Esophagus squamous epithelium (tissue), 5 donors: ENCODE measurements at places on chromosomes 13 and 19.

DNA sequence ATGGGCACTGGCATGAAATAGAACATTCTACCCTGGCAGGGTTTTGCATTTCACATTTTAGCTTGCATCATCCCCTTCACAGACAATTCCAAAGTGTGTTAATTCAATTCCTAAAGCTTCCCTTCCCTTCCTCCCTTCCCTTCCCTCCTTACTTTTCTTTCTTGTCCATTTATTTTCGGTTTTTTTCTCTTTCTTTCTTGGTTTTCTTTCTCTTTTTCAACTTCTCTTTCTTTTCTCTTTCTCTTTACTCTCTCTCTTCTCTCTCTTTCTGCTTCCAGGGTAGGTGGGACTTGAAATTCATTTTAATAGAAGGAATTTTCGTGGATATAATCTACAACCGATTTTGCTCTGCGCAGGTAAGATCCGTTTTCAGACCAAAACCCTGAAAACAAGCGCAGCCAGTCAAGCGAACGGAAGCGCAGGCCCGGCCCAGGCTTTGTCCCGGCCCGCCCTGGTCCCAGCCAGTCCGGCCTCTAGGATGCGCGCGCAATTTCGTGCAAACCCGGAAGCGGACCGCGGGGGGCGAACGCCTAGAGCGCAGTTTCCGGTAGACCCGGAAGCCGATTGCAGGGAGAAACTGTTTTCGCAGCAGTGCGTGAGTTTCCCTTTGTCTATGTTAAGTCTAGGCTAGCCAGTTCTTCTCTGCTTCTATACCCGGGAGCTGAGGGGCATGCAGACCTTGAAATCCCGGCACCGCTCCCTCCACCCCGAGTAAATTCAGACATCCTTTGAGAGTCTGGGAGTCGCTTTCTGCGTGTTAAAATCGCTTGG is at the start of gene ZNF528:
Gene ZNF528 (plus strand): TSS at position 540 of the 771 bp plus-strand sequence. CDS start 4,165 bp downstream, outside the sequence.
- DNase-seq: peak; percentile 76

DNA sequence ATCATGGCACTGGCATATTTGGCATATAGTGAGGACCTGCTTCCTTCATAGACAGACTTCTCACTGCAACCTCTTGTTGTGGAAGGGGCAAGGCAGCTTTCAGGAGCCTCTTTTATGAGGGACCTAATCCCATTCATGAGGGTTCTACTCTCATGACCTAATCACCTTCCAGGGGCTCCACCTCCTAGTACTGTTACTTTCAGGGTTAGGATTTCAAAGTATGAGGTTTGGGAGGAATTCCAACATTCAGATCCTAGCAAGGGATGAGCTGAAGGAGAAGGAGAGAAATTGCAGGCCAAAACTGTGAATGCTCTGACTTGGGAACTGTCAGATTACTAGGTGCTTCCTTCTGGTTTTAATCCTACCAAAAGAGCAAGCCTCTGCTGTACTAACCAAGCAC is 87.8 kb downstream of the LMO7 start:
- DNase-seq: no peak

GRCh38 chr19:10870501-10870954 is 825 bp upstream of the CARM1 start:
- no peak for DNase-seq

DNA sequence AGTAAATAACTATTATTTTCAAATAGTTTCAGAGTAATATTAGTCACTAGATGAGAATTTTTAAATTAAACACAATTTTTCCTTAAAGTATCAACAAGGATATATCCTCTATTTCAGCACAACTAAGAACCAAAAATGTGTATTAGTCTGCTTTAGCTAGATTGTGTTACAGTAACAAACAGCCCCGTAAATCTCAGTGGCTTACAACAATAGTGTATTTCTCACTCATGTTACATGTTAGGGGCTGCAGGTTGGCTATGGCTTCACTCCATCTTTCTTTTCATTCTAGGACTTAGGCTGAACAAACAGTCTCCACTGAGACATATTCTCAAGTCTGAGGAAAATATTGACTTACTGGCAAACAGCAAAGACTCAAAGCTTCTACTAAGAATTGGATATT is 11.6 kb upstream of the SUCLA2 start:
- no peak for DNase-seq

DNA sequence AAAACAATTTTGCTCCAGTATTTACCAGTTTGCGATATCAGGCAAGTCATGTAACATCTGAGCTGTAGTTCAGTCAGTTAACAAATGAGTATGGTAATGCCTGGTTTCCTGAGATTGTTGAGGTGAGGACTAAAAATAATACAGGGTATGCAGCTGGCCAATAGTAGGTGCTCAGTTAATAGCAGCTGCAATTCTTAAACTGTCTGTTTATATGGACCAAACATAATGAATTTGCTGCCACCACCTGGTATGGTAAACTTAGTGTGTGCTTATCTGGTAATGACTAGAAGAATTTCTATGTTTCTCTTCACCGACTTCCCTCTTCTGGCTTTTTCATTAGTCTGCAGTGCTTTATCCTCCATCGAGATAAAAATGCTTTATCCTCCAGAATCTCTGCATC is 9.1 kb downstream of the ZMYM2 start:
- no peak for DNase-seq

DNA sequence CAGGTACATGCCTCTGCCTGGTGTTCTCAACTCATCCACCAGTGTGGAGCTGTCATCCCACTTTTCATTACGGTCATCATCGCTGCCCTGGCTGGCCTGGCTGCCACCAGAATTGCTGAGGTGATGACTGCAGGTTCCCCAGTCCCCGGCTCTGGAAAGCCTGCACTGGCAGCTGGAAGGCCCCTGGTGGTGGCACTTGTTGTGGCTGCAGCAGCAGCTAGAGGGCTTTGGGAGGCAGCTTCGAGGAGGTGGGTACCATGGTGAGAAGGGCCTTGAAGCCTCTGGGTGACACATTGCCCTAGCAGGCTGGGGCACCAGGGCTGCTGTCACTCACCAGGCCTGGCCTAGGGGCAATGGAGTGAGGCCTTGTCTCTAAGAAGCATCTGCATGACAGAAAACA is 25.3 kb upstream of the ZNF14 start:
- DNase-seq: no peak

- DNase-seq: no peak
These were observed 58.8 kb downstream of the SLC10A2 start for GRCh38 chr13:103007427-103007762.

GRCh38 chr13:36154567-36155291 is 23.5 kb upstream of the DCLK1 start:
- no peak for DNase-seq

GRCh38 chr19:41597600-41598041 is 21.7 kb downstream of the CEACAM21 start:
- DNase-seq: peak; percentile 36

DNA sequence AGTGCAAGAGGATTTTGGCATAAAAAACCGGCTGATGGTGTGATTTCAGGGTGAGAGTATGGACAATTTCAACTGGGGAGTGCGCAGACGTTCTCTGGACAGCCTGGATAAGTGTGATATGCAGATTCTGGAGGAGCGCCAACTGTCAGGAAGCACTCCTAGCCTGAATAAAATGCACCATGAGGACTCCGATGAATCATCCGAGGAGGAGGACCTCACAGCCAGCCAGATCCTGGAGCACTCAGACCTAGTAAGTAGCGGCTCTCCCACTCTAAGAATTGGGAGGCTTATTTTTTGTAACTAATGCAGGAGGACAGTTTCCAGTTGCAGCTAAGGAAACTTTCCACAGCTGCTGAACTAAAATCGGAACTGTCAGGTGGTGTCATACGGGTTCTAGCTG is 53.6 kb downstream of the ZAR1L start:
- no peak for DNase-seq

DNA sequence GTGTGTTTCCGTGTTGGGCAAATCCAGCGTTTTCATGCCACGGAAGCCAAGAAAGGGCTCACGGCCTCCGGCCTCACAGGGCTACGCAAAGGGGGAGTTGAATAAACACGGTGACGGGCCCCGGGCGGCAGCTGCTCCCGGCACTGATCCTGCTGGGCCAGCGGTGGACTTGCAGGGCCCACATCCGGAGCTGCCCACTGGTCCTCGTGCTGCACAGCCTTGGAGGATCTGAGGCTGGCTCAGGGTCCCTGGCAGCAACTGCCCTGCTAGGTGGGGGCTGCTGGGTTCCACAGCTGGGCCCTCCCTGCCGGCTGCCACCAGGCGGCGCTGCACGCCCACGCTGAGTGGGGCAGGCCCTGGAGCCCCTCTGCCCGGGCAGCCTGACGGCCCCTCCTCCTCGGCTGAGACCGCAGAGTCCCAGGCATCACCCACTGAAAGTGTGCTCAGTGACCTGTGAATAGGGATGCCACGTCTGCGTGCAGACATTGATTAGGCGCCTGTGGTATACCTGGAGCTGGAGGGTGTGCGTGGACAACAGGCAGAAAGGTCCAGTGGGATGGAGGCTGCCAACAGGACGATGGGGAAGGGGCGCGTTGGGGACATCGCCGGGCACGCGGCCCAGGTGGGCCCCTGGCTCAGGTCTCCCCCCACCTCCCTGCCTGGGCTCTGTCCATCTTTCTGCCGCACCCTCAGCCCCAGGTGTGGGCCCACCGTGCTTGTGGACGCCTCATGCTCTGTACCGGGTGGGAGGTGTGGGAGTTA is 5.3 kb upstream of the HCN2 start:
- no peak for DNase-seq

- DNase-seq: no peak
These were observed 35.6 kb downstream of the EPS15L1 start for GRCh38 chr19:16435999-16436650.

- DNase-seq: no peak
These were observed 4.2 kb upstream of the OR7G3 start for GRCh38 chr19:9130965-9131364.

DNA sequence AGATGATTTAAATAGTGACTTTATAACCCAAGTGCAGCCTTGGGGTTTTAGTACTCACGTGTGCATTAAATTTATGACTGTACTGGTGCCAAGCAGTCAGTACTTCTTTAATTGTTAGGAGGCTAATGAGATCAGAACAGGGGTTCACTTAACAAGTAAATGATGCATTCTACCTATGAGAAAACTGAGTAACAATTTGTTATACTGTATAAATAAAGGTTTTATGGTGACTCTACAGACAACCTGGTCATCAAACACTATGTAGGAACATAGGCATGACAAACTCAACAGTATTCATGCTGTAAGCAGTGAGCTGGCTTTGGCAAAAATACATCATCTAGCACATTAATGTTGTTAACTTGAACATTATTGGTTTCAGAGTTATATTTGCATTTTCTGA is 75.6 kb downstream of the UBL3 start:
- DNase-seq: no peak

- DNase-seq: no peak
These were observed 4.8 kb downstream of the PDX1 start for GRCh38 chr13:27924529-27925141.

GRCh38 chr19:42498169-42498757 is 30.0 kb downstream of the CEACAM1 start:
- no peak for DNase-seq
